ENCODE measurements at places on chromosomes 12 and 14.

- DNase-seq, result no peak
These were observed 12.8 kb downstream of the ZFHX2 start for GRCh38 chr14:23538785-23539184.

DNA sequence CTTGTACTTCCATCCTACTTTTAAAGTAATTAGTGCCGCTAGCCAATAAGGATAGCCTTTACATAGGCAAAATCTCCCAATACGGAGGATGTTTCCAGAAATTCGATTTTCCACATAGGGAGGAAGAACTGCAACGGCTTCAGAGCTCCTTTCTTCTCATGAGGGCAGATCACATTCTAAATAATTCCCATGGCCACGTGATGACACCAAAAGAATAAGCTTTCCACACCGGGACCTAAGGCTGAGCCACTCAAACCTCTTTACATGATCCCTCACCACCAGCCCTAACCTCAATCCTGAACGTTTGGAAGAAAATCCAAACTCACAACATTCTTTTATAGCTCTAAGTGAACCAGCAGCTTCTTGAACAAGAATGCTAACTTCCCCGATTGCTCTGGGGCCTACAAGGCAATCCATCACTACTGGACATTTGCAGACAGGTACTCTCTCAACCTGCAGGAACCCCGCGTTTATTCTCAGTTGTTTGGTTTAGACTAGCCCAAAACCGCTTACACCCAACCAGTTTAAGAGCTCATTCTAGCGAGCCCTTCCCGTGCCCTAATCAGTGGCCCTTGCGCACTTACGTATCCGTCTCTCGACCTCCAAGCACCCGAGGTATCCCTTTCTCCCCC, 884 bp downstream of the CAPRIN2 start:
- no peak for DNase-seq

DNA sequence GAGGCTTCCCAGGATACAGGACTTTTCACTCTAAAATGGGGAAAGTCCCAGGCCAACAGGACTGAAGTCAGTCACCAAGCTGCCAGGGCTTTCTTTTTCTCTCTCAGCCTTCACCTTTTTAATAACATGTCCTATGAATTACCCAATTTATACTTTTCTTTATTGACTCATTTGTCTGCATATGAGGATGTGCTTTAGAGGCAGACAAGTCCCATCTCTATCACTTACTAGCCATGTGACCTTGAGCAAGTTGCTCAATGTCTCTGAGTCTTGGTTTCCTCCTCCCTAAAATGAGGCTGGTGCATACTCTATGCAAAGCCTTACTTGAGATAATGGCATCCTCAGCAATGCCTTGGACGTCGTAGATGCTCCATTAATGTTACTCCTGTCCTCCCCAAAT, 98.1 kb upstream of the TMPO start:
- DNase-seq, result no peak

- no peak for DNase-seq
These were observed 20.2 kb downstream of the P2RX2 start for GRCh38 chr12:132638541-132639408.

DNA sequence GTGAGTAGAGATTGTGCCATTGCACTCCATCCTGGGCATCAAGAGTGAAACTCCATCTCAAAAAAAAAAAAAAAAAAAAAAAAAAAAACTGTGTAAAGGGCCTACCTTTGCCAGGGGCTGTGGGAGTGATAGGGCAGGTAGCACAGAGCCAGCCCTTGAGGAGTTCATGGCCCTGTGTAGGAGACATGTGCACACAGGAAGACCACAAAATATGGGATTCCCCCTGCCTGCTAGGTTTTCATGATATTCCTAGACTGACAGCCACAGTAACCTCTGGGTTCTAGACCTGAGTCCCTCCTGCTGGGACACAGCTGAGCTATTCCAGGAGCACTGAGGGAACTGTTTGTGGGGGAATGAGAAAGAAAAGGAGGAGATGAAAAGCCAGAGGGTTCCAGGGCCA, 8.3 kb upstream of the SPTSSA start:
- DNase-seq, result no peak

GRCh38 chr12:70469221-70469820, 103.2 kb downstream of the KCNMB4 start:
- no peak for DNase-seq

DNA sequence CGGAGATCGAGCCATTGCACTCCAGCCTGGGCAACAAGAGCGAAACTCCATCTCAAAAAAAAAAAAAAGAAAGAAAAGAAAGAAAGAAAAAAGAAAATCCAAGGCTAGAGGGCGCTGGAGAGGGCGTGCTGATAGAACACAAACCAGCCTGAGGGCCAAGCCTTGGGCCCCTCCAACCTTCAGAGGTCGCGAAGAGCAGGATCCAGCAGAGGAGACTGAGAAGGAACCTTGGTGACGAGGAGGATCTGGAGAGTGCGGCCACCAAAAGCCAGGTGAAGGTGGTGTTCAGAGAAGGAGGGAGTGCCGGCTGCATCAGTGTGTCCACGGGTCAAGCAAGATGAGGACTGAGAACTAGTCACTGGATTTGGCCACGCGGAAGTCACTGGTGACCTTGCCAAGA, 4.1 kb upstream of the DYNC1H1 start:
- no peak for DNase-seq

Data from stimulated activated CD8-positive, alpha-beta memory T cell treated with anti-CD3 and anti-CD28 coated beads, Interleukin-12 subunit alpha, Interleukin-12 subunit beta, amount 100 ng/mL, for 1 hour (primary cell).